ENCODE measurements at places on chromosomes 5 and 9. TPM values are rescaled to one million over a fixed set of nuclear protein-coding genes. Genes with fewer than 3 reads are reported as not detected.
A peak's percentile ranks its signal among the peaks of the same experiment; 100 is the strongest.

Gene C7
- polyA plus RNA-seq: 22.4 TPM

Gene TNFSF8
- 0.40 TPM for polyA plus RNA-seq

Gene POU5F2
- 0.06 TPM for polyA plus RNA-seq

Gene FBP1
- polyA plus RNA-seq: 61.4 TPM

DNA sequence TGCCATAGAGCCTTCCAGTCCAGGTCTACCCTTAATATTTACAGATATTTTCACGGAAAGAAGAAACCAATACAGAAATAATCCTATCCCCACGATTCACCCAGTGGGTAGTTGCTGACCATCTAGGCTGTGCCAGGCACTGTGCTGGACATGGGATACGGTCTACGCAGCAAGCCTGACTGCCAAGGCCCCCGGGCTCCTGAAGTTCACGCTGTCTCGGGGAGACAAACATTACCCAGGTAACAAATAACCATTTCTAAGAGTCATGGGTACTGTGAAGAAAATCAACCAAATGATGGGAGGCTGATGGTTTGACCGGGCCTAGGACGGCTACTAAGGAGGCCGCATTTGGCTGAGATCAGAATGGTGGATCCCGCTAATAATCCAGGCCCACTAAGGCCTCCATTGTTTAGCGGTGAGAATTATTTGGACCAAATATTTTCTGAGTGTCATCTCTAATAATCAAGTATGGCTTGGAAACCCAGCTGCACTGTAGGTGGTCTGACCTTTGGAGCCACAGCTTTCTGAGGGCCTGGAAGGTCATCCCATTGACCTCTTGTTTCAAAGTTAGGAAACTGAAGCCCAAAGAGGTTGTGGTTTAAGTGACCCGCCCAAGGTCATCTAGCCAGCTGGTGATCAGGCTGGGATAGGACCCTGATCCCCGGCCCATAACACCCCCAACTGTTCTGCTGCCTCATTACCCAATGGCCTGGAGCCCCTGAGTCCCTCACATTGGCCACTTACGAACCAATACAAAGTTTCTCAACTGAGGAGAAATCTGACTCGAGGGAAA, 82.4 kb downstream of the AK8 start:
- H3K4me3 ChIP-seq: no peak overlapping the region
- no peaks in the 10 kb centered on the region for H3K36me3 ChIP-seq
- H3K27me3 ChIP-seq: peaks cover 23% of the 10 kb centered on the region
- no peak for DNase-seq
- no peak overlapping the region for H3K27ac ChIP-seq

DNA sequence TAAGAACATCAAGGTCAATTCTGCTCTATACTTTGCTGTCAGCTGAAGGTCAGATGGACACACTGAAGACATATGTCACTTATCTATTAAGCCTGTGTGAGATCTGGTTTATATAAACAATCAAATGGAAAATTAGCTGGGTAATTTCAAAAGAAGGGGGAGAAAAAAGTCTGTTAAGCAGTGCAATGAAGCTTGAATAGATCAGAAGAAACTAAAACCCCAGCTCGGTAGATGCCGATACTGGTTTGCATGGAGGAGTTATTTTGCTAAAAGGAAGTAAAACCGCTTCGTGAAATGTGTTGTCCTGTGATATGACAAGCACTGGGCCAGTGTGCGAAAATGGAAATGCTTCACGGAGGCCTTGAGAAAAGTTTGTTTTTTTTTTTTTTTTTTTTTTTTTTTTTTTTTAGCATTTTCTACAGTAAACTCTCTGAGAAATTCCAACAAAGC, 148.8 kb downstream of the MEF2C start:
- peak overlapping the region; percentile 63 for H3K27ac ChIP-seq
- no peak overlapping the region for H3K4me3 ChIP-seq
- H3K27me3 ChIP-seq: no peaks in the 10 kb centered on the region
- peaks cover 7% of the 10 kb centered on the region for H3K4me1 ChIP-seq
- DNase-seq: no peak

- H3K4me3 ChIP-seq: no peak overlapping the region
- no peaks in the 10 kb centered on the region for H3K27me3 ChIP-seq
- no peak for DNase-seq
- no peak overlapping the region for H3K27ac ChIP-seq
Measured at GRCh38 chr9:804026-804425, 37.5 kb upstream of the DMRT1 start.

- H3K27ac ChIP-seq: no peak overlapping the region
- peak overlapping the region; percentile 71 for H3K4me3 ChIP-seq
- H3K4me1 ChIP-seq: peaks cover 43% of the 10 kb centered on the region
- DNase-seq: no peak
- H3K36me3 ChIP-seq: no peaks in the 10 kb centered on the region
Measured at GRCh38 chr9:132239999-132240840, 78.4 kb downstream of the NTNG2 start.

Gene NOTCH1
- polyA plus RNA-seq: 2.3 TPM

Gene SLC1A3
- 11.5 TPM for polyA plus RNA-seq

DNA sequence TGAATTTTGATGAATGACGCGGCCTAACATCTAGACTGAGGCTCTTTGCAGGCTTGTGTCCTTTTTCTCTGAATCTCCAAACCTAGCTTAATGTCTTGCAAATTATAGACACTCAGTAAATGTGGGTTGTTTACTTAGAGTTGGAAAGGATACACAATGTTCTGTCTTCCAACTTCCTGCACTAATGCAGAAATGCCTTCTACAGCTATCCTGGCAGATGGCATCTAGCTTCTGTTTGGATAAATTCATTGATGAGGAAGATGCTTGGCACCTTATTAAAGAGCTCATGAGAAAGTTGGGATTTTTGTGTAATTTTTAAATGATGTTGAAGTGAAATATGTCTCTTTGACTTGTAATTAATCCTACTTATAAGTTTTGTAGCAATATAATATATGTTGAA, 1822.2 kb downstream of the MAT2B start:
- no peaks in the 10 kb centered on the region for H3K4me1 ChIP-seq
- DNase-seq: no peak
- H3K4me3 ChIP-seq: no peak overlapping the region
- H3K36me3 ChIP-seq: no peaks in the 10 kb centered on the region
- no peaks in the 10 kb centered on the region for H3K27me3 ChIP-seq
- no peak overlapping the region for H3K27ac ChIP-seq

Gene GFPT2
- polyA plus RNA-seq: 4.3 TPM

- no peaks in the 10 kb centered on the region for H3K36me3 ChIP-seq
- H3K4me3 ChIP-seq: no peak overlapping the region
- peak overlapping the region; percentile 30 for H3K27ac ChIP-seq
- DNase-seq: no peak
- H3K4me1 ChIP-seq: peaks cover 31% of the 10 kb centered on the region
Measured at GRCh38 chr5:74409166-74409706, 231.3 kb downstream of the ENC1 start.

- no peaks in the 10 kb centered on the region for H3K27me3 ChIP-seq
- no peaks in the 10 kb centered on the region for H3K36me3 ChIP-seq
- H3K4me1 ChIP-seq: peaks cover 7% of the 10 kb centered on the region
- H3K4me3 ChIP-seq: no peak overlapping the region
- no peak for DNase-seq
Measured at GRCh38 chr9:109346904-109347303, 26.0 kb upstream of the EPB41L4B start.

DNA sequence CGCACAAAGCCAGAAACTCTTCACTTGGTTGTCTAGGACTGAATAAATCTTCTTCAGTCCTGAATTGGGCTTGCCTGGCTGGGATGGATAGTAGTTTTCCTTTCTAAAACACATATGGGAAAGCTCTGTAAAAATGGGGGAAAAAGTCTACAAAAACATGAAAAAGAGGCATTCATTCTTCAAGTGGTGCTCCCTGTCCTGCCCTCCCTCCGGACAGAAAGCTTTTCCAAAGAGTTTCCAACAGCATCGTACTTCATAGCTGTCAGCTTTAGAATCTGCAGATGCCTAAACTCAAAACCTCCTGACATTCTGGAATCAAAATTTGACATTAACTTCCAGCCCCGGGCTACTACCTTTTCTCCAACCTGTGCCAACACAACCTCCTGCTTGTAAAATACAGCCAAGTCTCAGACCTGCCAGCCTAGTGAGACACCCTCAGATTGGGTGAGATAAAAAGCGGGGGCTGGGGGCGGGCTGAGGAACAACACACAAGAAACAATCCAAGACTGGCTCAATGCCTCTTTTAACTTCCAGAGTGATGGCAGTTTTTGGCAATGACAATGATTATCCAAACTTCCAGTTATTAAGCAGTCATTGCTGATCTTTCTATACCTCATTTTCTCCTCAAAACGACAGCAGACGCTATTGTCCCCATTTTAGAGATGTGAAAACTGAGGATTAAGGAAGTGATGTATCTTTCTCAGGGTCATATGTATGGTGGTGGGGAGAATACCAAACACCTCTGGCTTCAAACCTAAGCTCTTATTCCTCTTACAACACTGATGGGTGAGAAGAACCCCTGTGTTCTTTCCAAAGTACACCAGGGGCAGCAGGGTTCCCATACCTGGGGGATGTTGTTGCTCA, 1.3 kb downstream of the TNC start:
- H3K36me3 ChIP-seq: peaks cover 4% of the 10 kb centered on the region
- peak overlapping the region; percentile 80 for H3K27ac ChIP-seq
- no peak for DNase-seq
- peak overlapping the region; percentile 34 for H3K4me3 ChIP-seq
- peaks cover 11% of the 10 kb centered on the region for H3K4me1 ChIP-seq

GRCh38 chr5:121174351-121174750, 677.3 kb upstream of the FTMT start:
- H3K36me3 ChIP-seq: no peaks in the 10 kb centered on the region
- no peaks in the 10 kb centered on the region for H3K27me3 ChIP-seq
- no peak overlapping the region for H3K4me3 ChIP-seq
- H3K4me1 ChIP-seq: no peaks in the 10 kb centered on the region

Gene ADAMTS6
- 0.23 TPM for polyA plus RNA-seq

DNA sequence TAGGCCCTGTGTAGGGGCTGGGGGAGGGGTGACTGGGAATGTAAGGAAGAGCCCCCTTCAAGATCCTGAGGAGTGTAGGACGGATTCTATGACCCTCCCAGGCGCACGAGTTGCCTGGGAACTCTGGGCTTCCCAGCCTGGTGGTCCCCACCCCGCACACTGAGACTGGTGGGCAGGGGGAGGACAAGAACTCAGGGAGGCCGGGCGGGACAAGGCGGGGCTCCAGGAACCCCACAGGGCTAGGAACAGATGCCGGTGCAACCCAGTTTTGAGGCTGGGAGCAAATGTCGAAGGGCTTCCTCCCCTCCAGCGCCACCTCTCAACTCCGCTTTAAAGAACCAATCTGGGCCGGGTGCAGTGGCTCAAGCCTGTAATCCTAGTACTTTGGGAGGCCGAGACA, 1.3 kb upstream of the VDAC1 start:
- H3K36me3 ChIP-seq: peaks cover 3% of the 10 kb centered on the region
- peaks cover 42% of the 10 kb centered on the region for H3K4me1 ChIP-seq
- DNase-seq: peak; percentile 28
- peak overlapping the region; percentile 95 for H3K27ac ChIP-seq
- peak overlapping the region; percentile 78 for H3K4me3 ChIP-seq
- H3K27me3 ChIP-seq: no peaks in the 10 kb centered on the region

- no peak overlapping the region for H3K27ac ChIP-seq
- H3K27me3 ChIP-seq: no peaks in the 10 kb centered on the region
- no peak overlapping the region for H3K4me3 ChIP-seq
- peaks cover 14% of the 10 kb centered on the region for H3K4me1 ChIP-seq
- no peaks in the 10 kb centered on the region for H3K36me3 ChIP-seq
- DNase-seq: no peak
Measured at GRCh38 chr5:67306965-67307607, 110.5 kb upstream of the CD180 start.

DNA sequence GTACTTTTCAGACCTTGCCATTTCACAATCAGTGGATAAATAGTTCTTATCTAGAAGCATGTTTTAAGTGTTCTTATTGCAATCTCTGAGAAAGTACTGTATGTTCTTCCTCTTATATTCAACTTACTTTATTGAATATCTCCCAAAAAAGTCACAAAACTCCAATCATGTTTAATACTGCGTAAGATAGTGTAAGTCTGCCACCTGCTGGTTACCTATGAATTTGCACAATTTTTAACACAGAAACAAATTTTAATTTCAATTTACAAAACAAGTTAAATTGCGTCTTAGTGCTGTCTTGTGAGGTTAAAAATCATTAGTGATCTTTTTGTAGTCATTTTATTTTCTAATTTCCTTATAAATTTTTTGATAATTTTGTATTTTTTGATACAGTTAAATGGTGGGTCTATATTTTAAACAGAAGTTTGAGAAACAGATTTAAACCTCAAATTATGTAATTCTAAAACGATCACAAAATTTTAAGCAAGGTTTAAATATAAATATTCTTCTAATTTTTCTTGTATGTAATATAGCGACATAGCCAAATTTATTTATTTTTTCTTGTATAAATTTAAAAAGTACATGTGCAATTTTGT, 115.8 kb downstream of the EMB start:
- H3K27me3 ChIP-seq: no peaks in the 10 kb centered on the region
- no peak overlapping the region for H3K4me3 ChIP-seq
- H3K27ac ChIP-seq: no peak overlapping the region
- peak; percentile 10 for DNase-seq

DNA sequence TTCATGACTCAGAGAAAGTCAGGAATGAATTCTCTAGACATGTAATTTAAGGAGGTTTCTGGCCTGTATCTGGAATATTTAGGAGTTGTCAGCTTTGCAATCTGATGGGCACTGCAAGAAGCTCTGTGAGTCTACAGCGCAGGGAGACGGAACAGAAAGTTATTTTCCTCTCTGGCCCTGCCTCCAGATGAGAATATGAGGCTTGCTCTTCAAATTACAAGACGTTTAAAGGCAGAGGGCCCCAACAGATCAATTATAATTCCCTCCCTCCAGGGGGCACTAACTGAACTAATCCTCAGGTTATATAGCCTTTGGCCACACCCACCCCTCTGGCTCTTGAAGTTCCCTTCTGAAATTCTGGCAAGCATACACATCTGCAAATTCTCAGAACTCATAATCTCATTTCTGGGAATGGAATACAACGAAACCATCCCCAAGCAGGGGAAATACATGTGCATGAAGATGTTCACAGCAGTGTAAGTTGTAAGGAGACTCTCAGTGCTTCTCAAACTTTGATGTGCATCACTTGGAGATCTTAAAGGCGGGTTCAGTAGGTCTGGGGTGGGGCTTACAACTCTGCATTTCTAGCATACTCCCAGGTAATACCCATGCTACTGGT, 307.6 kb downstream of the CWC27 start:
- H3K27ac ChIP-seq: no peak overlapping the region
- no peaks in the 10 kb centered on the region for H3K36me3 ChIP-seq
- no peaks in the 10 kb centered on the region for H3K4me1 ChIP-seq
- no peak overlapping the region for H3K4me3 ChIP-seq

DNA sequence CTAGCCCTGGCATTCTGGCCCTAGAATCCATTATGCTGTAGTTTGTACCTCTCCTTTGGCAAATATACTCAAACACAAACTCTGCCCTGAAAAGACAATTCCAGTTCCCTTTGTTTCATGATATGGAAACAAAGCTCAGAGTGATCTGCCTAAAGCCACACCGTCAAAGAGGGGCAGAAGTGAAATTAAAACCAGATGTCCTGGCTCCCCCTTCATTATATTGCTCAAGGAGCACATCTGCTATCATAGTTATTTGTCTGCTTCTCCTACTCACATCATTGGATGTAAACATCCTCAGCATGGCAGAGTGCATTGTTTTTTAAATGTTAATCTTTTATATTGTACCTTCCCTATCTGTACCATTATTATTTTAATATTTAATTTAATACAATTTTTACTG, 266.7 kb upstream of the SMARCA2 start:
- no peaks in the 10 kb centered on the region for H3K4me1 ChIP-seq
- no peak overlapping the region for H3K27ac ChIP-seq
- no peaks in the 10 kb centered on the region for H3K36me3 ChIP-seq
- H3K4me3 ChIP-seq: no peak overlapping the region

Gene GAS1
- polyA plus RNA-seq: 2.5 TPM

Data from stomach (tissue), 19 donors.